H7 (cell line): ENCODE measurements at places on chromosomes 5 and 9. TPM values are rescaled to one million over a fixed set of nuclear protein-coding genes. Genes with fewer than 3 reads are reported as not detected.
A peak's percentile ranks its signal among the peaks of the same experiment; 100 is the strongest.

GRCh38 chr5:68251386-68251785 is 35.8 kb downstream of the PIK3R1 start:
- DNase-seq = peak; percentile 36

DNA sequence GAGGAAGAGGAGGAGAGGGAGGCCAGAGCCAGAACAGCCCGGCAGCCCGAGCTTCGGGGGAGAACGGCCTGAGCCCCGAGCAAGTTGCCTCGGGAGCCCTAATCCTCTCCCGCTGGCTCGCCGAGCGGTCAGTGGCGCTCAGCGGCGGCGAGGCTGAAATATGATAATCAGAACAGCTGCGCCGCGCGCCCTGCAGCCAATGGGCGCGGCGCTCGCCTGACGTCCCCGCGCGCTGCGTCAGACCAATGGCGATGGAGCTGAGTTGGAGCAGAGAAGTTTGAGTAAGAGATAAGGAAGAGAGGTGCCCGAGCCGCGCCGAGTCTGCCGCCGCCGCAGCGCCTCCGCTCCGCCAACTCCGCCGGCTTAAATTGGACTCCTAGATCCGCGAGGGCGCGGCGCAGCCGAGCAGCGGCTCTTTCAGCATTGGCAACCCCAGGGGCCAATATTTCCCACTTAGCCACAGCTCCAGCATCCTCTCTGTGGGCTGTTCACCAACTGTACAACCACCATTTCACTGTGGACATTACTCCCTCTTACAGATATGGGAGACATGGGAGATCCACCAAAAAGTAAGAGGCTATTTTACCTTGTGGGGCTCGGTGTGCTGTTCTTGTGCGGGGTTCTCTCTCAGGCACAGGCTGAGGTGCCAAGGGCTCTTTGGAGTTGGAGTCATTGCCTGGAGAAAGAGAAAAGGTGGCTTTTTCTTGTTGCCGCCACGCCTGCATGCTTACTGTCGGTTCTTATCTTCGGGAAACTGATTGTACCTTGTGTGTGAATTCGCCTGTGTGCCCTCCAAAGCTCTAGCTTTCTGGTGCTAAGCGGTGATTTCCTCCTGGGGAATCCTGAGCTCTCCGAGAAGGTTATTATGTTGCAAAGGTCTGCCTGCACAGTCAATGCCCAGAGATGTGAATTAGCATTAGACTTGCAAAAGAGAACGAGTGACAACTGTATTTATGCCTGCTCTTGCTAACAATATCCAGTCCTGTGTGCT is at the start of gene ISL1:
ISL1 (plus strand) TSS at position 318 of the 991 bp plus-strand sequence; CDS start at position 542, 224 bp downstream.
- peak; percentile 94 for DNase-seq

- peak; percentile 20 for DNase-seq
Observed at GRCh38 chr5:123512611-123513461, 859 bp downstream of the CSNK1G3 start.

Gene PTPRD
- 21.5 and 25.2 TPM in 2 replicates for total RNA-seq

Gene AGXT2
- not detected in 2 replicates for total RNA-seq

Gene ACER2
- total RNA-seq = 2.0 and 3.1 TPM in 2 replicates

GRCh38 chr9:115733318-115734110 is 420.1 kb upstream of the PAPPA start:
- DNase-seq = no peak
